ENCODE measurements at places on chromosomes 12 and 14. TPM values are rescaled to one million over a fixed set of nuclear protein-coding genes. Genes with fewer than 3 reads are reported as not detected.

Gene PLD4
- polyA plus RNA-seq, result 2.6 TPM

Gene TAS2R43
- polyA plus RNA-seq, result 0.36 TPM

GRCh38 chr14:76862546-76863282, 36.5 kb downstream of the LRRC74A start:
- no peak for DNase-seq

DNA sequence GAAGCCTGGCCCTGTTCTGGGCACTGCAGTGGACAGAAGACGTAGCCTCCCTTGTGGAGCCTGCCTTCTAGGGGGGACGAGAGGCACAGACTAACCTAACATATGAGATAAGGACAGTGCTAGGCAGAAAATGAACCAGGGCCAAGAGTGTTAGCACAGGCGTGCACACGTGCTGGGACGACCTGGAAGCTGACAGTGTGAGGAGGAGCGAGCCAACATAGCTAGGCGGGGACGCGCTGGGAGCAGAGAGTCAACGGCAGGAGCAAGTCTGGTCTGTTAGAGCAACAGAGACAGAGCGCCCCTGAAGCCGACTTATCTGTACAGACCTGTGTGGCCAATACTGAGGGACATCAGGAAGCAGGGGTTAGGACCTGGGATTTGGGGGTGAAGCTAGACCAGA, 8.0 kb downstream of the PXMP2 start:
- no peak for DNase-seq

DNA sequence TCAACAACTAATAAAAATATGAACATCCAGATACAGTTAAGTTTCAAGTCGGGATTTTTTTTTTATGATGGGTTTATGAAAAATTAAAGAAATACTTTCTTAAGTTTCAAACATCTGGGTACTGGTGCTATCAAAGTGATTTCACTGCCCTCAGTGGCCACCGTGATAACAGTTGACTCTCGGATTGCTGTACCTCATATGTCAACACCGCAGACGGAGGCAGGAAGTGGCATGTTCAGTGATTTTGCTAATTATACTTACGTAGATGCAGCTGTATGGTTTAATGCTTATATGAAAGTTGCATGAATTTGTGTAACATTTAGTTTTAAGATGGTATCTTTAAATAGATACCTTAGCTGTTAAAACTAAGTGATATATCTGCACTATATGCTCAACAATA, 20.8 kb upstream of the FBLN5 start:
- DNase-seq, result no peak

Data from right renal cortex interstitium (tissue), 3 donors.